ENCODE measurements at places on chromosomes 7 and 10. TPM values are rescaled to one million over a fixed set of nuclear protein-coding genes. Genes with fewer than 3 reads are reported as not detected.

Gene DIP2C
- total RNA-seq, result 7.6 TPM

DNA sequence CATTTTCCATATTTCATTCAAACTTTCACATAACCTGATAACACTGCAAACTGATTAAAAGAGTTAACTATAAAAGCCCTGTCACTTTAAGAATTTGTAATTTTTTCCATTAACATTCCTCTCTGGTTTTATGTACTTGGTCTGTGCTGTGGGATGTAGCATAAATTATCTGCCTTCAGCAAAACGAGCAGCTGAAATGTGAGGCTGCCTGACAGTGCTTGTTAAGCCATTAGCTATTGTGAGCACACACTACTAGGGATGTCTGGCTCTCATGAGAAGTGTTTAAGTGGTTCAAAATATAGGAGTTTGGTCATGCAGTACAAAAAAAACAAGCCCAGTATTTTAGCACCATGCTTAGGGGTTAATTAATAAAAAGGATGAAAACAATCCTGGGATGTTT lies 63.0 kb downstream of the HOXA1 start:
- H3K27ac ChIP-seq, result no peak overlapping the region
- no peak overlapping the region for H3K4me3 ChIP-seq
- H3K27me3 ChIP-seq, result no peaks in the 10 kb centered on the region
- DNase-seq, result no peak
- no peaks in the 10 kb centered on the region for H3K4me1 ChIP-seq
- H3K36me3 ChIP-seq, result no peaks in the 10 kb centered on the region

Gene DDX50
- total RNA-seq, result 22.6 TPM

- no peak overlapping the region for H3K27ac ChIP-seq
- peaks cover 16% of the 10 kb centered on the region for H3K36me3 ChIP-seq
- no peaks in the 10 kb centered on the region for H3K4me1 ChIP-seq
Observed at GRCh38 chr10:98438715-98439114, 8.0 kb downstream of the HPS1 start.

Gene GPR15LG
- 515 TPM for total RNA-seq

Gene TMEM236
- total RNA-seq, result 57.4 TPM

DNA sequence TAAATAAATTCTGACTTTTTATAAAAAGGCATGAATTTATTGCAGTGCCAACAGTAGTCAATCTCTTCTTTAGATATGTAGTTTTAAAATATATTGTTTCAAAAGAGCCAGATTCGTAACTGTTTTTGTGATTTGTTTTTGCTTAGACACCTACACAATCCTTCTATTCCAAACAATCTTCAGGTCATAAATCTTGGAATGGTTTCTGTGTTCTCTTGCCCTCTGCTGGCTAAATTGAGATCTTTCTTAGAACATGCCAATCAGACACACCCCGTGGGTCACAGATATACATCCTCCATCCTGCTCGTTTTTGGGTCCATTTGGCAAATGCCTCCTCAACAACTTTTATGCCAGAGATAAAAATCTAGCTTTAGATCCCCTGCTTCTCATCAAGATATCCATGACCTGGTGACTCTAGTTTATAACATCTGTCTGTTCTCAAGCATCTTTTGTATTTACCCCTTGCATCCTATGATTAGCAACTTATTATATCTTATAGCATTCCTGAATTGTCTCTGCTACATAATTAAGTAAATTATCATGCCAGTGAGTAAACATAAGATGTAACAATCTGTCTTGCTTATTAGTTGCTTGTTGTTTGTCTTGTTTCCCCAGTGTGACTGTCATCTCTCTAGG lies 35.3 kb upstream of the IFRD1 start:
- no peak overlapping the region for H3K27ac ChIP-seq
- no peaks in the 10 kb centered on the region for H3K4me1 ChIP-seq
- no peak for DNase-seq

DNA sequence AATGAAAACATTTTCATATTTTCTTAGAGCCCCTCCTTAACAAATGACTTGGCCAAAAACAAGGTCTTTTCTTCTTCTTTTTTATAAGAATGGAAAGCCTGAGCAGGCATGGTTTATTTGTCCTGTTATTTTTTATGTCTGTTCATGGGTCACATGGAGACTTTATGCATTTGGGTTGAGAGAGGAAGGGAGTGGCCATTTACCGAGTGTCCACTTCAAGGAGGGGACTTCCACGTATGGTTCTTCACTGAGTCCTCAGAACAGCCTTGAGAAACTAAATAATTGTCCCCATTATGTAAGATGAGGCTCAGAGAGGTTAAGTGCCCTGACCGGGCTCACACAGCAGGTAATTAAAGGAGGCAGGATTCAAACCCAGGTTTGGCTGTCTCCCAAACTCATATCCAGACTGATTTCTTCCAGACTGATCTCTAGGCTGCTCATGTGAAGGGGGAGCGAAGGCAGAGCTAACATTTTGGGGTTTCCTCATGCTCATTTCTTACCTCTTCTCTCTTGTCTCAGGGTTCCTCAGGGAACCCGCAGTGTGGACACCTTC lies 82.2 kb downstream of the CDH23 start:
- H3K36me3 ChIP-seq, result no peaks in the 10 kb centered on the region
- DNase-seq, result no peak
- H3K4me3 ChIP-seq, result no peak overlapping the region
- no peak overlapping the region for H3K27ac ChIP-seq
- no peaks in the 10 kb centered on the region for H3K4me1 ChIP-seq
